ENCODE measurements at places on chromosomes 5 and 9.
A peak's percentile ranks its signal among the peaks of the same experiment; 100 is the strongest.

GRCh38 chr5:148140846-148141245, 27.5 kb upstream of the SPINK14 start:
- DNase-seq = no peak

DNA sequence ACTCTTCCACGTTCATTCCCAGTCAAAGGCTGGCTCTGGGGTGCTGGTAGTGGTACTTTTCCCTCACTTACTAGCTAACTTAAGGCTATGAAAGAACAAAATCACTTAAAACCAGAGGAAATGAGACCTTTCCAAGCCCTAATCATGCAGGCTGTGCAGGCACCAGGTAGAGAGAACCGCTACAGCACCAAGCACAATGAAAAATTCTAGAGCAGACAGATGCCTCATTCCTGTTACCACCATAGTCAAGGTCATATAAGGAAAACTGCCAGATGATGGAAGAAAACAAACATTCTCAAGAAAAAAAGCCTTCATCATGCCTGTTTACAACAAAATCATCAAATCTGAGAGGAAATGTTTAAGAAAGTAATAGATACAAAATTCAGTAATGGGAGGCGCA, 374.4 kb upstream of the PDE4D start:
- DNase-seq = no peak

DNA sequence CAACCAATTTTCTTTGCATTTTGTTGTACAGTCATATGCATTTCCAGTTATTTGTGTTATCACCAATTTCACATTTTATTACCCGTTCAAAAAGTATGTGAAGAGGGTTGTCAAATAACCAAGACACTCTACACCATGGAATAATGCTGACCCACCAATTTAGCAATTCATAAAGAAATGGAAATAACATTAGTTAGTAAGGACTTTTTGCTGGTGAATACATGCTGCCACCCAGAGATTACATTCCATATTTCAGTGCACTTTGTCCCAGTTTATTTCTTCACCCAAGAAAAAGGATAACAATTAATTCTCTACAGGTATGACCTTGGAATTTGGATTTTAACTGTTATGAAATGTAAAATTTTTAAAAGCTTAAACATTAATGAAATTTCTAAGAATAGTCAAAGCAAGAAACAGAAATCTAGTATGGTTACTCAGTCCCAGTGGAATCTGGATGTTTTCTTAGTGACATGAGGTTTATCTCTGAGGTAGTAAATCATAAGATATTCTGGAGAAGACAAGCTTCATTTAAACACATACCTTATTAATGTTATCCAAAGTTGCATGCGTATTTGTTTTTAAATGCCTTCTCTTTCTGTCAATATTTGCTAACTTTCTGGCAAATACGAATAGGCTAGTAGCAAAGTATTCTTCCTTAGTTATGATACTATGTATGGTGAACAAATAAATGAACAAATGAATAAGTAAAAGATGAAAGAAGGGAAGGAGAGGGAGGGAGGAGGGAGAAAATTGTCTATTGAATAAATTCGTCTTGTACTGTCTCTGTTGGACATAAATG, 100.6 kb downstream of the CETN3 start:
- DNase-seq = no peak

- peak; percentile 35 for DNase-seq
Observed at GRCh38 chr5:177362610-177363507, 5.1 kb downstream of the RGS14 start.

DNA sequence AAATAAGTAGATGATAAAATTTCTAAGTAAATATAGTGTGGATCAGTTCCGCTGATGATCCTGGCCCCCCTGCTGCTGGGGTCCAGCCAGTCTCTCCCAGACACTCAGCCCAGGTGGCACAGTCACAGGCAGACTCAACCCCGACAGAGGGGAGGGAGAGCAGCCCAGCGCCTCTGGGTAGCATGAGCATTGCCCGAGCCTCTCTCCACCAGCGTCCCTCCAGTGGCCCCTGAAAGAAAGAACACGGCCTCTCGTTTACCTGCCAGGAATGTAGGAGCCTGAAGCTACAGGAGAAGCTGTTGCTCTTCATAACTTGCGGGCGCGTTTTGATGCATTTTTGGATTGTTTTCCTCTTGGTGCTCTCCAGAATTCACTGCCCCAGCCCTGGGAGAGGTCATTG, 68.8 kb upstream of the ICE1 start:
- no peak for DNase-seq

DNA sequence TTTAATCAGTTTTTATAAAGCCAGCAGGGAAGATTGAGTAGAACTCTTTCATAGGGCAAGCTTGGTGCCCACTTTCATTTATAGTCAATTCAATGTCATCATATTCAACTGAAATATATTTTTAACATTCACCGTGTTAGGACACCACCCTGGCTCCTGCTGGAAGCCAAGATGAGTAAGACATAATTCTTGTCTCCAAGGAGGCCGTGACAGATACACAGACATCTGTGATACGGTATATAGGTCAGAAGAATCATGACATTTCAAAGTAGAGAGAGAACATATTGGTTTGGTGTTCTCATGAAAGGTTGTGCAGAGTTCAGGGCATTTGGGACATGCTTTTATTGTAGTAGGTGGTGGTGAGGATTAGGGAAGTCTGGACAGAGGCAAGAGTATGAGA, 120.1 kb downstream of the CMYA5 start:
- no peak for DNase-seq

- no peak for DNase-seq
Observed at GRCh38 chr5:17258431-17258830, 41.0 kb downstream of the BASP1 start.

- no peak for DNase-seq
Observed at GRCh38 chr5:33148076-33148513, 292.7 kb upstream of the TARS1 start.

DNA sequence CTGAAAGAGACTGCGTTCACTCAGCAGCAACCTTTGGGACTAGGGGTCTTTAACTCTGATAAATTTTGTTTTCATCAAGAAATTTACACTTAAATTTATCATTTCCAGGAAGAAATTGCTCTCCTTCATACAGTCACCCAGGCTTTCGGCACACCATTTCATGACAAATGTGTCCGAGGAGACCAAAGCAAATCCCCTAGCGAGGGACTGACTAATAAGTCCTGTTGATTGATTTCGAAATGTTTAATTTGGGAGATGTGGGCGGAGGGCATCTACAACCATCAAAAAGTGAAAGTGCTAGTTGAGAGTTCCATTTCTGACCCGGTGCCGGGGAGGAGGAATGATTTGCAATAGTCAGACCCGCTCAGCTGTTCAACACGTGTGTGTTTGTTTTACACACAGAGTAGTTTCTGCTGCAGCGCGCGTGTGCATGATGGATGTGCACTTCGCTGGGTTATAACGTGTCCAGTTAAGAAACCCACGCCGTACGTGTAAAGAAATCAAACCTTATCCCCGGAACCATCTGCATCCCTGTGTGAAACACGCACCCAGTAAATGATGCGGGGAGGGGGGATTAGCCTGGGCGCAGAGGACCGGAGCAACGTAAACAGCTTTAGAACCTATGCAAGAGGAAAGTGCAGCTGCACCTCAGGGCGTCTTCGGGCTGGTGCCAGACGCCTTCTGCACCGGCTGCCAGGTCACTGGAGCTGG, 845 bp upstream of the NR4A3 start:
- peak; percentile 72 for DNase-seq

- no peak for DNase-seq
Observed at GRCh38 chr5:165258197-165258771, 1752.9 kb downstream of the MAT2B start.

GRCh38 chr9:33813712-33814641, 3.0 kb upstream of the UBE2R2 start:
- DNase-seq = peak; percentile 60

DNA sequence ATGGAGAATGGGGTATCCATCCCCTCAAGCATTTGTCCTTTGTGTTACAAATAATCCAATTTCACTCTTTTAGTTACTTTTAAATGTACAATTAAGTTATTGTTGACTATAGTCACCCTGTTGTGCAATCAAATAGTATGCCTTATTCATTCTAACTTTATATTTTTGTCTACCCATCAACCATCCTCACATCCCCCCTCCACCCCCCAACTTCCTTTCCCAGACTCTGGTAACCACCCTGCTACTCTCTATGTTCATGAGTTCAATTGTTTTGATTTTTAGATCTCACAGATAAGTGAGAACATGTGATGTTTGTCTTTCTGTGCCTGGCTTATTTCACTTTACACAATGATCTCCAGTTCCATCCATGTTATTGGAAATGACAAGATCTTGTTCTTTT, 15.4 kb upstream of the RANBP17 start:
- no peak for DNase-seq

All from G401 (cell line).